Left colon (tissue), 2 donors: ENCODE measurements at places on chromosomes 3 and 15. TPM values are rescaled to one million over a fixed set of nuclear protein-coding genes. Genes with fewer than 3 reads are reported as not detected.

The CHDH gene
- 30.6 TPM for total RNA-seq

- DNase-seq, result no peak
These were observed 61.4 kb upstream of the GOLGA8B start for GRCh38 chr15:34644851-34645250.

The ATP13A4 gene
- 10.7 TPM for total RNA-seq

DNA sequence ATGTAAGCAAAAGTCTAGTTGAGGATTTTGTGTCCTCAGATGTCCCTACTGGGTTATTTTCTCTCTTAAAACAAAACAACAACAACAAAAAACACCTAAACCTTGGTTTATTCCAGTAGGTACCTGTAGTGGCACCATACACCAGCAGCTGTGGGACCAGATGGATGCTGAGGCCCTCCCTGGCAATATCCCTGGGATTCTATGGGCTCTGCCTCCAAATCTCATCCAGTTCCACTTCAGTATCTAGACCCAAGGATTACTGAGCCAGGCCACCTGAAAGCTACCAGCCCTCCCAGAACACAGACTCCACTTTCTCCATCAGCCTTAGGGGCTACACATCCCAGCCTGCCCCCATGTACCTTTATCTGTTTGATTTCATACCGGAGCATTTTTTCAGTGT, 1.7 kb downstream of the TIMP4 start:
- DNase-seq, result no peak

The C3orf80 gene
- total RNA-seq, result 0.31 TPM

- DNase-seq, result no peak
These were observed 289.5 kb upstream of the RGMA start for GRCh38 chr15:93378558-93378957.

DNA sequence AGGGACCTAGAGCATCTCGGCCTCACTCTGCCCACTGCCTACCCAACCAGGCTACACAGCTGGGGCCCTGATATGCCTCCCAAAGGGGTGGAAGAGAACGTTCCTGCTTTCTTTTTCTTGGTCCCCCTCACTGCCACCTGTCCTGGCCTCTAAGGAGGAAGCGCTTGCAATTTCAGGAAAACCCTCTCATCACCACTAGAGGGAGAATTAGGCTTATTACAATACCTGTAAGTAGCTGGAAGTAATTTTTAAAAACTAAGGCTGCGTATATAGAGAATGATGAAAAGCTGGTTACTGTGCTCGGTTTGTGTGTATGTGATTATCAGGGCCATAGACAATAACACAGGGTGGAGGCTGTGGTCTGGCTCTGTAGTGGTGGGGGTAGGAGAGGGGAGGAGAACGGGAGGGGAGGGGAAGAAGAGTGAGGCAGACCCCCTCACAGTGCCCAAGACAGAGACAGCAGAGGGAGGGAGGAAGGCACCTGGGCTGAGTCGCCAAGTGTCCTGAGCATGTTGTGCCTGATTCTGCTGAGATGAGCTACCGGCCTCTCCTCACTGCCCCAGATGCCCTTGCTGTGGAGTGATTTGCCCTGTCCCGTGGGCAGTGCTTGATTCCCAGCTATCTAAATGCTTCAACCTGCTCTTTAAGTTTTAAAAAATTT, 3.3 kb downstream of the GABRG3 start:
- DNase-seq, result no peak

DNA sequence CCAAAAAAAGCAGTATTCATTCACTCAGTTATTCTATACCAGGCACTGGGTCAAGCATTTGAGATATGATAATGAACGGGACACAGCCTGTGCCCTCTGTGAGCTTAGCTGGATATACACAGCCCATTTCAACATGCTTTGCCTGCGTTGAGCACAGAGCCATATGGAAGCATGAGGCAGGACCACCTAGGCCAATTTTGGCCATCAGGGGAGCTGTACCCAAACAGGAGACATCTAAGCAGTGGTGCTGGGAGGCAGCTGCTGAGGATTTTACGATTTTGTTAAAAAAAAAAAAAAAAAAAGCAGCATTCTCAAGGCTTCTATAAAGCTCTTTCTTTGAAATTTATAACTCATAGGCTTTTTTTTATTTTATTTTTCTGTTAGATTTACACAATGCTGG, 87.2 kb upstream of the SLC2A2 start:
- DNase-seq, result no peak

DNA sequence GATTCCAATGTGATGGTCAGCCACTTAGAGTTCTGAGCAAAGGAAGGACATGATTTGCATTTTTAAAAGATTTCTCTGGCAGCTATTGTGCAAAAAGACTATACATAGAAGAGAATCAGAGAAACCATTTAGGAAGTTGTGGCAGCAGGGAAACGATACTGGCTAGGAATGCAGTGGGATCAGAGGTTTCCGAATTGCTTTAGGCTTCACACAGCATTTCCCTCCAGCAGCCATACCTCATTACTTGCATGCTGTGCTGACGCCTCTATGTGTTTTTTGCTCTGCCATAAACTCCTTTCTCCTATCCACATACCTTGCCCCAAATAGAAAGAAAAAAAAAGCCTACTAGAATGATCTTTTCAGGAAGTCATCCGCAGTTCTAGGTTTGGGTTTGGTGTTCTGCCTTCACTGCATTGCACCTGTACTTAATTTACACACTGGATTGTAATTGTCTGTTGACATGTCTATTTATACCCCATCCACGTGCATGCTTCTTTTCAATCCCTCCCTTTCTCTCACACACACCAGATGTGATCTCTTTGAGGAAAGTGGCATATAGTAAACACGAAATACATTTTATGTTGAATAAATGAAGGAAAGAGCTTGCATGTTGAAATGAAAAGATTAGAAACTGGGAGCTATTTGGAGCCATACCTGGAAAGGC, 860.3 kb upstream of the SEMA6D start:
- no peak for DNase-seq

GRCh38 chr3:87627316-87627715, 350.9 kb upstream of the POU1F1 start:
- no peak for DNase-seq

DNA sequence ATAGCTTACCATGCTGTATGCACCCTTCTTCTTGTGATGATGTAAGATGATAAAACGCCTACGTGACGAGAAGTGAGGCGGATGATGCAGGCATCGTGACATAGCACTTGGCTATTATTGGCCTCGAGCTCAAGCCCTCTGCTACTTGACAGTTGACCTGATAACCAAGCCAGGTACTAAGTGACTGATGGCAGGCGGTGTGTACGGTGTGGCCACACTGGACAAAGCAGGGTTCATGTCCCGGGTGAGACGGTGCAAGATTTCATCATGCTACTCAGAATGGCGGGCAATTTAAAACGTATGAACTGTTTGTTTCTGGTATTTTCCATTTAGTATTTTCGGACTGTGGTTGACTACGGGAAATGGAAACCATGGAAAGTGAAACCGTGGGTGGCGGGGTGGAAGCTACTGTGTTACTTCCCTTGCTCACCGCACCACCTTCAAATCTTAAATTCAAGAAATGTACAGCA, 57.7 kb downstream of the SLC12A8 start:
- DNase-seq, result no peak

GRCh38 chr3:160055659-160056058, 67.0 kb downstream of the IL12A start:
- no peak for DNase-seq

The LMOD3 gene
- not detected for total RNA-seq

The ZNF774 gene
- total RNA-seq, result 14.7 TPM

DNA sequence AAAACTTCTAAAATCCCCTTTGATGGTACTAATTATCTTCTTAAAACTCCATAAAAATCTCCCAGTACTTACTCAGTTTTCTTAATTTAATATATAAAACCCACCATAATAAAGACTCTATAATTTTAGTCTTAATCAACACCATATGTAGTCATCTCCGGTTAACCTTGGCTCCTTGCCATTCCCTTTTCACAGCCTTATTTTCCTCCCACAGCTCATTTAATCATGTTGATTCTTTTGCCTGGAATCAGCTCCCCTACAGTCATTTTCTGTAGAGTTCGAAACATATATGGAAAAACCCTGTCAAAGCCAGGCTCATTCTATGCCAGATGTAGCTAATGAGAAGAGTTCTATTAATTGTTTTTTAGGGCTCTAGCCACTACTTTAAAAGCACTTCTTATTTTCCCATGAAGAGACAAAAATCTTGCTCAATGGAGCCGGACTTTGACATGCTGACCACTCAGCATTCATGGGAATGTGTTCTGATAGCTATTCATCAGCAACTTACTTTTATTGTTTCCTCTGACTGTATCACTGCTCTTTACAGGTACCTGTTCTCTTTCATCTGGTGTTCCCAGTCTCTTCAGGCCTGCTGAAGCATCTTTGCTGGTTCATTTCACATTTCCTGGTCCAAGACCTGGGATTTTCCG, 573.4 kb downstream of the NAALADL2 start:
- DNase-seq, result no peak

- DNase-seq, result no peak
These were observed 93.9 kb downstream of the WNT7A start for GRCh38 chr3:13785853-13786436.

- no peak for DNase-seq
These were observed 378.9 kb downstream of the PTPRG start for GRCh38 chr3:61940236-61940635.

DNA sequence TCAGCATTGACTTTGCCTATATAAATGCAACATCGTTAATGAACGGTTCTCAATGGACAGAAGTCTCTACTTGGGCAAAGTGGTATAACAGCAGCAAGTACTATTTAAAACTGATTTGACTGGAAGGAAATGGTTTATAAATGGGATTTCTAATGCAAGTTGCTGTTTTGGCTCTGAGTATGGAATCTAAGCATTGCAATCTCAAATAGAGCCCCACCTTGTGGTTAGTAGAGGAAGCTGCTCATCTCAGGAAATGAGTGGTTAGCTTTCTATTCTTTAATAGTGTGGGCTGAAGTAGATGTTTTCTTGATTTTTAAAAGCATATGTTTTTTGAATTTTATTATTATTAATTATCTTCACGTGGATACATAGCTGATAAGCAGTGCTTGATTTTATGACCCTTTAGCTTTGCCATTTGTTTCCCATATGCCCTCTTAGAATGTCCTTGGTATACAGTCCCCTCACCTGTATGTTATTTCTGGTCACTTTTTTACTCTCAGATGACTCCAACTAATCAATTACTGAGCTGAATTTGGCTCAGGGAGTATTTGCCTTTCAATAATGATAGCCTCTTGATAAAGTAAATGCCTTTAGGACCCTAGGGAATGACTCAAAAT, 67.1 kb downstream of the OXSM start:
- DNase-seq, result no peak

GRCh38 chr3:181292984-181293383, 303.4 kb upstream of the DNAJC19 start:
- no peak for DNase-seq

DNA sequence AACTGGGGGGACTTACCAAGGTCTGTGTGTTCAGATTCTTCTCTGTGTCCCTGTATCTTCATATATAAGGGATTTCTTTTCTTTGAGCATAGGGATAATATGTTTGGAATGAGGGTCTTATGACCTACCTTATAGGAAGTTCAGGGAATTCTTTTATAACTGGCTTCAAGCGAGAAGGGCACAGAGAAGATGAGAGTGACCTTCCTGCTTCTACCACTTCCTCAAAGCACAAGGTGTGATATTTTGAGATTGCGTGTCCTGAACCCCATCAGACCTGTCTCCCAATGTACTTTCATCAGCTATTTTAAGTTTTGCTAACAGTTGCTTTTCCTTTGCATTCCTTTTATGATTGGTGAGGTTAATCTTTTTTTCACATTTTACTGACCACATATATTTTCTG, 3.1 kb upstream of the PSMD6 start:
- DNase-seq, result no peak
